ENCODE measurements at places on chromosomes 6 and 20.

DNA sequence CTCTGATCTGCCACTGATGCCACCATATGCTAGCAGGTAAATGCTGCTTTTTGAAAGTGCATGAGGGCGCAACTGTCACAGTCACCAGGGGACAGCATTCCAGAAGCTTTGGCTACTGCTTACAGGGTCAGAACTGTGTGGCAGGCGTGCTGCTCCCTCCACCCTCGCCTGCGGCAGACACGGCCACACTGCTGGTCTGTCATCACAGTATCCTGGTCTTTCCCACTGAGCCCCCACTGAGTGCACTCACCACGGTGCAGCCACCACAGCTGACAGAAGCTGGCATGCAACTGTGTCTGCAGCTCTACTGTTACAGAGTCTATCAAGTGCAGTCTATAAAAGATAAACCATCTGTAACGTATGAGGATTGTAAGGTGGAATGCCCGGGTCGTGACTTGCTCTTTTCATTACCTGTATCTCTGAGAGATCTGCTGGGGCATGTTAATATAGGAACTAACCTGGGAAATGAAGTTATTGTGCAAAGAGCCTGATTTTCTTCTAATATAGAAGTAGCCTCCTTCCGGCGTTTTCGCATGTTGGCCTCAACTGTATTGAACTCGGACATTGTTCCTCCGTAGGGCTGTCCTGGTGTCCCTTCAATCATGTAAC is 24.5 kb downstream of the GCLC start:
- no peak for DNase-seq

DNA sequence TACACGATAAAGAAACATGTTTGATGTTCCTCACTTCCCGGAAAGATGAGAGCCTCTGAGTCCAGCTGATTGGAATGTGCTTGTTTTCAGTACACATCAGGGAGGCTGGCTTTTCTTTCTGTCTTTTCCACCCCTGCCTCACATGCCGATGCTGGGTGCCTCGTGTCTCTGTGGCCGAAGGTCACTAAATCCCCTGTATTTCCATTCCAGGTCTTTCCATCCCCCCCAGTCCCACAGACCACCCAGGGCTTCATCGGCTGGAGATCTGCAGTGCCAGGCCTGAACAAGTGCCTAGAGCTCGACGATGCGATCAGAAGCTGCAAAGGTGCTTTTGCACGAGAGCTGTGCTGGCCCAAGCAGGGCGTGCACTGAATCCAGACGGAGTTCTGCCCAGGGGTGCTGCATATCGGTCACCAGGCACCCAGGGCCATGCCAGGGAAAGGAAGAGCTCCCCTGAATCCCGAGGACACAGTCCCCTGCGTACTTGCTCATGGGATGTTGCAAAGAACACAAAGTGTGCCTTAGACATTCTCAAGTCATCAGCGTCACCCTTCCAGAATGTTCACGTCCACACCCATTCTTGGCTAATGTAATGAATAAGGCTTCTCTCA is 67.9 kb downstream of the ANKRD60 start:
- DNase-seq: no peak

DNA sequence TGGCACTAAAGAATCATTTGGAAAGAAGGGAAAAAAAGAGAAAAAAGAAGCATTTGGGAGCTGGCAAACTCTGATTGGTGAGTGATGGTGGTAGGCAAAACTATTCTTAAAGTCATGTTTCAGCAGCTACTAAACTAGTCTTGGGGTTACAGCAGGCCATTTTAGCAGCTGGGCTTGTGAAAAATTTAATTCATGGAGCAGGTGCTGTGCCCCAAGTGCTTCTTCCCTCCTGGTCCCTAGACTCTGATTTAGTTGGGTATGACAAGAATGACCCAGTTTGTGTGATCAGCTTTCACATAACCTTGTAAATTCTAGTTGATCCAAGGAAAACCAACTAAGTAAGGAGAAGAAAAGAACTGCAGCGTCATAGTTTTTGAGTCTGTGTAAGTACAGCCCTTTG is 1.1 kb upstream of the ASIP start:
- DNase-seq: no peak

GRCh38 chr6:6314596-6314995 is 5.9 kb downstream of the F13A1 start:
- DNase-seq: no peak

- DNase-seq: no peak
These were observed 88.3 kb downstream of the SASH1 start for GRCh38 chr6:148430897-148431296.

DNA sequence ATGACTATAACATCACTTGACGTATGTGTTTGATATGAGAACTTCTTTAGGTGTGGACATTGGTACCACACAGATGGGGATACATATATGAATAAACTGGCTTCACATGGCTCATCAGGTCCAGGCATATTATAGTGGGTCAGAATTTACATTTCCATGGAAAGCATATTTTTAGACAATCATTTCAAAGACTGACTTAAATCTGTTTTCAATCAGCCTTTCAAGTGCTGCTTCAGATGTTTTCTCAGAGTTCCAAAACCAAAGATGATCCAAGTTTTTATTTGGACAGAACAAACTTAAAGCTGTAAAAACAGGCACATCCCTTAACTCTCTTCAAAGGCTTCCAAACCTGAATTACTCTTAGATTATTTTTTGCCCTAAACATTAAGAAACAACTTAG is 88.1 kb downstream of the PRSS35 start:
- DNase-seq: no peak

DNA sequence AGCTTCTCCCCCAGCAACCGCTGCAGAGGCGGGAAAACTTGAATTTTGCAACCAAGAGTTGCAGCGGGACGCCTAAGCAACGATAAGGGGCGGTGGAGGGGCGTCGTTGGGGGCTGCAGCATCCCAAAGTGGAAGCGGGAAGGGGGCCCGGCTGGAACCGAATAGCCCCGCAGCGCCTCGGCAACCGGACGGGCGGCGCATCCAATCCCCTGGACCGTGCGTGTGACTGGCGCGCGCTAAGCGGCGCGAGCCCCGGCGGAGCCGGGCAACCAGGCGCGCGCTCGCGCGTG is 670 bp upstream of the PARD6B start:
- no peak for DNase-seq

DNA sequence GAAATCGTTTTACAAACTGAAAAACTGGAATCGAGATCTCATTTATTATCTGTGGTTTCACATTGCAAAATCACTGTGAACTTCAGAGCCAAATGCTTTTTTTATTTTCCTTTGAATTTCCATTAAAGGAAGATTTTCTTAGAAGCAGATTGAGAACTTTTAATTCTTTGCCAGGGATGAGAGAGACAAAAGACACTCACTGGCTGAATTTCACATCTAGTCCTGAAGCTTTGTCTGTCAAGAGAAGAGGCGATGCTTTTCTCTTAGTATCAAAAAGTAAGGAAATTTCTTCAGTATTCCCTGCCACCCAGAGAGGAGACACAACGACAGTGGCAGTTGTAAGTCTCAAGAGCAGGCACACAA is 141.8 kb downstream of the TMEM200A start:
- no peak for DNase-seq

- DNase-seq: no peak
These were observed 156.3 kb upstream of the EPHA7 start for GRCh38 chr6:93575495-93576267.

- DNase-seq: no peak
These were observed 60.5 kb downstream of the CD83 start for GRCh38 chr6:14178083-14178445.

GRCh38 chr6:129954749-129955431 is 63.5 kb upstream of the L3MBTL3 start:
- DNase-seq: no peak

DNA sequence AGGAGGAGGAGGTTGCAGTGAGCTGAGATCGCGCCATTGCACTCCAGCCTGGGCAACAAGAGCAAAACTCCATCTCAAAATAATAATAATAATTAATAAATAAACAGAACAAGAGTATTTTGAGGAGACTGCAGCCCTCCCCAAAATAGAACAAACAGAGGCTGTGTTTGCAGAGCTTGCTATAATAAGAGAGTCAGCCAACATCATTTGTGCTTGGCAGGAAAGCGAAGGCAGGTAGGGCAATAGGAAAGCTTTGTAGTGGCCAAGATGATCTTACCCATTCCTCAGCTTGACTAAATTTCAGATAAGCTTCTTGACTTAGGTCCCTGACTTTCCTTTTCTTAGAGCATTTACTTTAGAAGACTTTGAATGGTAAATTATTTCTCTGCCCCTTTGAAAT is 6.7 kb downstream of the C6orf141 start:
- DNase-seq: no peak

- DNase-seq: no peak
These were observed 95.1 kb downstream of the CD83 start for GRCh38 chr6:14212632-14213031.

- no peak for DNase-seq
These were observed 440.3 kb upstream of the HS3ST5 start for GRCh38 chr6:114783083-114783482.

GRCh38 chr6:166203003-166203640 is 35.5 kb upstream of the TBXT start:
- DNase-seq: no peak

DNA sequence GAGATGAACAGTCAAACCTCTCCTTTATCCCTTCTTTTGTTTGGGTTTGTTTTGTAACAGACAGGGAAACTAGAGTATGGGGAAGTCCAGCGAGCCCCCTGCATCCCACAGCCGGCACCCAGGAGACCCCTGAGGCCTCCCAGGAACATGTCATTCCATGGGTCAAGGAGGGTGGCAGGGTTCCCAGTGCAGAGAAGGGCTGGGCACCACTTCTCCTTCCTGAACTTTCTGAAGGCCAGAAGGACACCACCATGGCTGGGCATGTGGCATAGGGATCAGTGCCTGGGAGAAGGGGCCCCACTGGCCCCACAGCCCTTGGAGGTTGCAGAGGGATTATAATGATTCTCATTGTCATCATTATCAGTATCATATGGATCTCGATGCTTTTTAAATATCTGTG is 13.9 kb upstream of the CST7 start:
- DNase-seq: no peak

DNA sequence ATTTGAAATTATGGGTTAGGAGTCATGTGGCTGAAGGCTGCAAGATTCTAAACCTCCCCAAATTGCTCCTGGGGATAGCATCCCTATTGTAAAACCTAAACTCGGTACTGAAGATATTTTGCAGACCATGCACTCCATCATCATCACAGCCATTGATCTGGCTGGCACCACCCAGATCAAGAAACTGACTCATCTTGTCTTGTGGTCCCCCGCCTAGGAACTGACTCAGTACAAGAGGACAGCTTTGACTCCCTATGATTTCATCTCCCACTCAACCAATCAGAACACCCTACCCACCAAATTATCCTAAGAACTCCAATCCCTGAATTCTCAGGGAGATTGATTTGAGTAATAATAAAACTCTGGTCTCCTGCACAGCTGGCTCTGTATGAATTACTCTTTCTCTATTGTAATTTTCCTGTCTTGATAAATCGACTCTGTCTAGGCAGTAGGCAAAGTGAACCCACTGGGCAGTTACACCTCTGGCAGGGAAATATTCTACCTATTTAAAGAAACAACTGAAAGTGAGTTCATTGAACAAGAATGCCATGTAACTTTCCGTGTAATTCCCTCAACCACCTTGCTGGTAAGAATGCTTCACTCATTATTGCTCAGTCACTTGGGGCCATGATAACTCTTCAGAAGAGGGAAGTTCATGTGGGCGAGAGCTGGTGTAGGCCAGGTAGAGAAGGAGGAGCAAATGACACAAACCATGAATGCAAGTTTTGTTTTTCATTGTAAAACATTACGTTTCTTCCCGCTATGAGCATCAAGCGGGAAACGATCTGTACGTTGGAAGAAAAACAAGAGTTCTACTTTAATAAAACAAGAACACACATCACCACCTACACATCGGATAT is 602.9 kb upstream of the ARID1B start:
- DNase-seq: no peak

GRCh38 chr6:132713352-132714134 is at the start of gene VNN1:
TSS of gene VNN1 (minus strand) at chr6:132714055. CDS start at chr6:132714035, 20 bp downstream.
- DNase-seq: no peak

DNA sequence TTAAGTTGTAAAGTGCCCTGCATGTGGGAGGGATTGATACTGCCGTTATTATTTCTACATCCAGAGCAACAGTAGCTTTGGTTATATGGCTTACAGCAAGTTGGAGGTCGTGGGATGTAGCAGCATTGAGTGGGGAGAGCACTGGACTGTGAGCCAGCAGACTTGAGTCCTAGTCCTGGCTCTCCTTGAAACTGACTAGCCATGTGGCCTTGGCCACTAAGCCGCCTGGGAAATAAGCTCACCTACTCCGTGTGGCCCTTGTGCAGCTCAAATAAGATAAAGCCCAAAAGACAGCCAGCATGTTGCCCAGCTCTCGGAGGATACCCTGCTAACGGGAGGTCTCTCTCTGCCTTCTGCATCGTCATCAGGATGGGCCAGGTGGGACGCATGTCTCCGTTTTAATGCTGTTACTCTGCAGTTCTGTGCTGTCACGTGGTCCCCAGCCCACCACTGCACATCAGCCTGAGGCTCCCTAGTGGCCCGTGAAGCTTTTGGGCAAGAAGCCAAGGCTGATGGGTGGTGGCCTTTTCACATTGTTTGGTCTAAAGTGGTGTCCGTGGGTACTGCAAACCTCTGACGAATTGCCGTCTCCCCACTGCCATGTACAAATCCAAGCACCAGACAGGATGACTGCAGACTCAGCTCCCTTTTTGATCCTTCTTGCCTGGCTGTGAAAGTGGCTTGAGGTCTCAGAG is 7.9 kb downstream of the EPB41L1 start:
- no peak for DNase-seq

GRCh38 chr20:38085026-38085425 is 51.5 kb downstream of the RPRD1B start:
- DNase-seq: no peak

GRCh38 chr6:150966786-150967185 is 101.3 kb downstream of the MTHFD1L start:
- no peak for DNase-seq

GRCh38 chr6:12170351-12171092 is 119.6 kb upstream of the EDN1 start:
- DNase-seq: no peak

DNA sequence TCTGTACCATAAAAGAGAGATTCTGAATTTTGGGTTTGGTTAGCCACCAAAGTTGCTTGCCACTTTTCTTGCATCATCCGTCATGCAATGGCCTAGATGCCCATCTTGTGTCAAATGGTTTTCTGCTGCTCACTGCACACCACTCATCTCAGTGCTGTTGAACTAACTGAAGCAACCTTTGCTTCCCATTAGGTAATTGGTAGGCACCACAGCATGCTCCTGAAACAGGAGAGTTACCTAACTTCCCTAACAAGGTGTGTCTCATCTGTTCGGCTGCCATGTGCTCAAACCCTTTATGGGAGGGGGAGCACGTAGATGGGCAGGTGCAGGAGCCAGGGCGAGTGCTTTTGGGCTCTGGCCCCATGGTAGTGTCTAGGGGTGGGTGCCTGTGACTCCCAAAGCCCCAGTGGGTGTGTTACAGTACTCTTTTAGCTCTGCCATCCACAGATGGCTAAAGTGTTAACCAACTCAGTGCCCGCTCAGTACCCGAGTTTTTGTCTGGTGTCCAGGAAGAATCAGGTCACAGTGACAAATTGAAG is 147.4 kb upstream of the SPACA1 start:
- DNase-seq: no peak

Measured in ACHN (cell line).